ENCODE measurements at places on chromosomes 2 and 18.

- DNase-seq, result no peak
These were observed 40.6 kb upstream of the MRPL19 start for GRCh38 chr2:75605770-75606529.

DNA sequence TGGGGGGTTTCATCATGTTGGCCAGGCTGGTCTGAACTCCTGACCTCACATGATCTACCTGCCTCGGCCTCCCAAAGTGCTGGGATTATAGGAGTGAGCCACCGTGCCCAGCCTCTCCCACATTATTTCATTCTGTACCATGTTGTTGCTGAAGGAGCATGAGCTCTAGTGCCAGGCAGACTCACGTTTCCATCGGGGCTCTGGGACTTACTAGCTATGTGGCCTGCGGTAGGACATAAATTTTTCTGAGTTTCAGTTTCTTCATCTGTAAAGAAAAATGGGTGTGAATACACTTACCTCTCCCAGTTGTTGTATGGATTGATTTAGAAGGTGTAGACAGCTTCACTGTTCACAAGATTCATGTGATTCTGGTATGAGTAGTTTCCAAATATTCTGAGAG, 30.8 kb upstream of the CCL20 start:
- DNase-seq, result no peak

GRCh38 chr2:29114946-29115609, at the start of gene CLIP4:
CLIP4 (plus strand) TSS chr2:29115415; CDS start chr2:29121389, 5,974 bp downstream.
- DNase-seq, result peak; percentile 63

GRCh38 chr2:19073522-19073921, 284.9 kb downstream of the OSR1 start:
- DNase-seq, result no peak

DNA sequence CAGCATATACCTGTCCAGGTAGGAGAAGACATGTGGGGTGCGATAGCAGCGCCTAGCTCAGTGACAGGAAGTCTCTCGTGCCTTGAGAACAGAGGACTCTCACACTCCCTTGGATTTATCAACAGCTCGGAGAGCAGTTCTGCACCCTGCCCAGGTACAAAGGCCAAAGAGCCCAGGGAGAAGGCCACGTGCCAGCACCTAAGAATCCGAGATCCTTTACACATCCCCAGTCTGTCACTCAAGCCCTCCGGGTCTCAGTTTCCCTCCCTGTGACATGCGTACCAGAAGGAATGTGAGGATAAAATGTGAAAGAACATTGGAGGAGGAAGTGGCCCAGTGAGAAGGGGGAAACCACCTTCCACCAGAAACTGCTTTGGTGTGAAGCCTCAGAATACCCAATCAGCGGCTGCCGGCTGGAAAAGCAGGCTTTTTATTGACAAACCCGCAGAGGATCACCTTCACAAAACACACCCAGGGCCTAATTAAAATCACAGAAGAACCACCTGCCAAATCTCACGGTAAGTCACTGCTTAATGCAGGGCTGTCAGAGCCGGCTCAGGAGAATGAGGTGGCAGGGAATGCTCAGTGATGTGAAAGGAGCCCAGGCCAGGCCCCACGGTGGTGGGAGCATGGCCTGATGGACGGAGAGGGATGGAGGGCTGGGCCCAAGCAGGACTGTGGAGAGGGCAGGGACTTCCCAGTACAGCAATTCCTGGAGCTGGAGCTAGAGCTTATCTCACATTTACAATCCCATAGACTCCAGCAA, 66.3 kb downstream of the MYO5B start:
- DNase-seq, result no peak

DNA sequence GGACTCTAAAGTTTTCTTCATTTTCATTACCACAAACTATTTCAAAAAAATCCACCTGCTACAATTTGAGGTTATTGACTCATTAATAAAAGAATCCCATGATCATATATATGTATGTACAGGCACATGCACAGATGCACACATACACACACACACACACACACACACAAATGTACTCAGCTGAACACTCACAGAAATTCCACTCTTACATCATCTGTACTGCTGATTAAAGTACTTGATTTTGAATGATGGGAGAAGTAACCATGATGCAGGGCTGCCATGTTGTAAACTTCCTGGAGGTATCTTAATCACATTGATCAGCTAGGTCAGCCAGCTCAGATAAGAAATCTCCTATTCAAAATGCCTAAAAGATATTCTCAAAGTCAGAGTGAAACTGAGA, 1313.2 kb upstream of the NRXN1 start:
- DNase-seq, result no peak

GRCh38 chr2:102154364-102154763, 11.8 kb downstream of the IL1R1 start:
- no peak for DNase-seq
